Pancreas (tissue), 10 donors: ENCODE measurements at places on chromosomes 11 and 22. TPM values are rescaled to one million over a fixed set of nuclear protein-coding genes. Genes with fewer than 3 reads are reported as not detected.

MFRP gene
- total RNA-seq: not detected

PTH gene
- 0.20 TPM for total RNA-seq

TBX1 gene
- 0.20 TPM for total RNA-seq

OR52A1 gene
- total RNA-seq: not detected

FAM83F gene
- total RNA-seq: 17.5 TPM

MAPK12 gene
- 0.88 TPM for total RNA-seq

ASCL2 gene
- 0.25 TPM for total RNA-seq

CCDC87 gene
- 0.22 TPM for total RNA-seq

TTC28 gene
- total RNA-seq: 10.3 TPM

- no peak for DNase-seq
These were observed 54.3 kb downstream of the DDI1 start for GRCh38 chr11:104090767-104091166.

DNA sequence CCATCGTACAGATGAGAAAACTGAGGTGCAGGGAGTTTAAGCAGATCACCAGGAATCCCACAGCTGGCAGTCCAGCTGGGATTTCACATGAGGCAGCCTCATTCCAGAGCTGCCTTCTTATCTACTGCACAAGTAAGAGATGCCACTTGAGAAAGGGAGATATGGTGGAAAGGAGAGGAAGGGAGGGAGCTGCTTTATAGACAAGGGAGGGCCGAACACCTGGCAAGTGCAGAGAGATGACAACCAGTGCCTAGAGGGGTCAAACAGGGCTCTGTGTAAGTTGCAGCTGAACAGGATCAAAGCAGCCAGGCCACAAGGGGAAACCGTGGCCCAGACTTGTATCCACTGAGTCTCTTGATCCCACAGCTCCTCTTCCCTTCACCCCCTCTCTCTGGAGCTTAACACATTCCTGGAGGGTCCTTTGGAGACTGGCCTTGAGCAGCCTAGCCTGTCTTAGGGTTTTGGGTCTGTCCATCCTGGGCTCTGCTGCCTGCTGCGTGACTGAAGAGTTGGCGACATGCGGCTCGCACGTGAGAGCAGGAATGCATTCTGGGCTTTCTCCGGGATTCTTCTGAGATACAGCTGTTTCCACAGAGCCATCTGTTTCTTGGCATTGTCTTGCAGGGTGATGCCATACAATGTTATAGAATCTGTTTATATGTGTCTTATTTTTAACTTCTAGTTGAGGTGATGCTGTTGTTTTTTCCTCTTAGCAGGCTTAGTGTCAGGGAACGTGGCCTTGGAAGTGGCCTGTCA is 268.5 kb upstream of the SYN3 start:
- DNase-seq: no peak

GRCh38 chr11:69430566-69430965 is 50.9 kb upstream of the LINC01488 start:
- DNase-seq: no peak

DNA sequence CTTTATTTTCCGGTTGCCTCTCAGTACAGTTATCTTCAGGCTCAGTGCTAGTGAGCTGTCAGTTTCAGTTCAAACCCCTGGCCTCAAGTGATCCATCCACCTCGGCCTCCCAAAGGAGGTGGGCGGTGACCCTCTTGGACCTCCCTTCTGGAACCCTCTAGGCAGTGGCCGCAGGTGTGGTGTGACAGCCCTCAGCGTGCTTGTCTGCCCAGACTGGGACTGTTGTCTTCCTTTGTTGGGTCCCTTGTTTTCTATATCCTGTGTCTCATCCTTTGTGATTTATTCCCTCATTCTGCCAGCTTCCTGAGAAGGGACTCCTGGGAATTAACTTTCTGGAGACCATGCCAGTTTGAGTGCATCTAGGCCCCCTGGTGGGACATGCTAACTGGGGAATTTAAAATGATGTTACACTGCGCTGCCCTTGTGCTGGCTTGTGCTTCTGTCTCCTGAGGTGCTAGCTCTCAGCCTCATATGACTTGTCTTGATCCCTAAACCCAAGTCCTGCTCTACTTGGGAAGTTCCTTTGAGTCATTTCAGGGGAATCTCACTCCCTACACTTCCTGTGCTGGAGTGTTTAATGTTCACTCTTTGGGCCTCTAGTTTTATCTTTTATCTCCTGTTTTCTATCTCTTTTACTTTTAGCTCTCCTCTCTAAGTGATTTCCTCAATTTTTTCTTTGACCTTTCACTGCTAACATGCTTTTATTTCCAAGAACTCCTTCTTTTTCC is 19.4 kb downstream of the MED15 start:
- no peak for DNase-seq

- no peak for DNase-seq
These were observed 5.8 kb upstream of the CEP295 start for GRCh38 chr11:93655581-93656255.

DNA sequence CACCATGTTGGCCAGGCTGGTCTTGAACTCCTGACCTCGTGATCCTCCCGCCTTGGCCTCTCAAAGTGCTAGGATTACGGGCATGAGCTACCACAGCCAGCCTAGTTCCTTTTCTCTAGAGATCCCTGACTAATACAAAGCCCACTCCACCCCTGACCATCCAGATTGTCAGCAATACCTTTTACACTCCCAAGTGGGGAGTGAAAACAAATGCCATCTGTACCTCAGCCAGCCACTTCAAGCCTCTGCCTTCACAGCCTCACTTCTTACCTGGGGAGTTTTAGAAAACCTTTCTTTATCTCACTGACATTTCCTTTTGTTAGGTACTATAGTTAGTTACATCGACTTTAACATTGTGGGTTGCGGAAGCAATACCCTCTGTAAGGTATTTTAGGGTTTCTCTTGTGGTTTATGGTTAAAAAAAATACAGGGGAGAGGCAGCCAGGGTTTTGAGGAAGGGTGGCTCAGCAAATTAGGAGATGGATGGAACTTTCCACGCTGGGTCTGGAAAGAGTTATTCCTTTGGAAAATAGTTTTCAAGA is 8.9 kb downstream of the TOM1 start:
- DNase-seq: no peak

GRCh38 chr22:41028841-41029240 is 63.6 kb upstream of the EP300 start:
- DNase-seq: no peak

GRCh38 chr11:66743271-66743968 is 14.4 kb upstream of the SPTBN2 start:
- DNase-seq: no peak

- peak; percentile 90 for DNase-seq
These were observed at the start of gene SMARCB1 for GRCh38 chr22:23786752-23787599. Gene SMARCB1 (plus strand): TSS chr22:23786966. CDS start chr22:23787170, 204 bp downstream.

- DNase-seq: peak; percentile 77
These were observed 505 bp upstream of the TMEM132A start for GRCh38 chr11:60923800-60924109.

DNA sequence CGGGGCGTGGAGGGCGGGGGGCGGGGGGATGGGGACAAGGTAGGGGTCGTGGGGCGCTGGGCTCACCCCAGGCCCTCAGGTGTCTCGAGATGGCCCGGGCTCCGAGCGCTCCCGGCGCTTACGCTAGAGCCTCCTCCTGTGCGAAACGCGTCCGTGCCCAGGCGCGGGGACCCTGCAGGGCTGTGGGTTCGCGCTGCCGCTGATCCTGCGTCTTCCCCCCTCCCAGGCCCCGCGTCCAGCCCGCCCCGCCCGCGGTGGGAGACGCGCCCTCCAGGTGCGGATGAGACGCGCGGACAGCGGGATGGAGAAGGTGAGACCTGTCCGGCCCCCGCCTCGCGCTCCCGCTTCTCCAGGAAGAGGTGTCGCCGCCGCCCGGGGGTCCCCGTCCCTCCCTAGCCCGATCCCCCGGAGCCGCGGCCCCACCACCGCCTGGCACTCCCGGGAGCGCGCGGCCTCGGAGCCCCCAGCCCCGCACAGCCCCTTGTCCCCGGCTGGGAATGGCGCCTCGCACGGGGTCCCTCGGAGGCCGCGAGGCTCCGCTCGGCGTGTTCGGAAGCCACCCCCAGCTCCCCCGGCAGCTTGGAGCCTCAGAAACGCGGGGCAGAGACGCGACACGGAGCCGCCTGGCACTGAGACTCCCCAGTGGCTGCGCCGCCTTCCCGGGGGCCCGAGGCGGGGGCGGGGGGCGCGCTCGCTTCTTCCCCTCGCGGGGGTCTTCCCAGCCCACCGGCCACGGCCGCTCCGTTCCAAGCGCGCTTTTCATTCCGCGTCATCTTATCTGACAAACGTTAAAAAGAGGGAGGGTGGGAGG is 27.6 kb upstream of the TOLLIP start:
- peak; percentile 90 for DNase-seq

DNA sequence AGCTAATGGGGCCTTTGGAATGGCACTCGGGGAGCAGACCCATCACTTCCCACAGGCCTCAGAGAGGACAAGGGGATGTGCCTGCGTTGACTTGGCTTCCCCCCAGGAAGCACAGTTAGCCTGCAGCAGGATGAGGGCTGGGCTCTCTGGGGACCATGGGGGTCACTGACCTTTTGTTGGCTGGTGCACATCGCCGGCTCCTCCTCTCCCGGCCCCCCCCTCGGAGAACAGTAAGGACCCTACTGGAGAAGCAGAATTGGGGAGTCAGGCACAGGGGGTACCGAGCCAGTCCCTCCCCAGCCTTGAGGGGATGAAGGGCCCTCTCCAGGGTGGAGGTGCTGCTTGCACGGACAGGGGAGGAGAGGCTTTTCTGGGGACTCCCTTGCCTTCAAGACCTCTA is 32.8 kb downstream of the NRXN2 start:
- no peak for DNase-seq

- no peak for DNase-seq
These were observed 552.8 kb upstream of the CCDC179 start for GRCh38 chr11:23413057-23413456.

DNA sequence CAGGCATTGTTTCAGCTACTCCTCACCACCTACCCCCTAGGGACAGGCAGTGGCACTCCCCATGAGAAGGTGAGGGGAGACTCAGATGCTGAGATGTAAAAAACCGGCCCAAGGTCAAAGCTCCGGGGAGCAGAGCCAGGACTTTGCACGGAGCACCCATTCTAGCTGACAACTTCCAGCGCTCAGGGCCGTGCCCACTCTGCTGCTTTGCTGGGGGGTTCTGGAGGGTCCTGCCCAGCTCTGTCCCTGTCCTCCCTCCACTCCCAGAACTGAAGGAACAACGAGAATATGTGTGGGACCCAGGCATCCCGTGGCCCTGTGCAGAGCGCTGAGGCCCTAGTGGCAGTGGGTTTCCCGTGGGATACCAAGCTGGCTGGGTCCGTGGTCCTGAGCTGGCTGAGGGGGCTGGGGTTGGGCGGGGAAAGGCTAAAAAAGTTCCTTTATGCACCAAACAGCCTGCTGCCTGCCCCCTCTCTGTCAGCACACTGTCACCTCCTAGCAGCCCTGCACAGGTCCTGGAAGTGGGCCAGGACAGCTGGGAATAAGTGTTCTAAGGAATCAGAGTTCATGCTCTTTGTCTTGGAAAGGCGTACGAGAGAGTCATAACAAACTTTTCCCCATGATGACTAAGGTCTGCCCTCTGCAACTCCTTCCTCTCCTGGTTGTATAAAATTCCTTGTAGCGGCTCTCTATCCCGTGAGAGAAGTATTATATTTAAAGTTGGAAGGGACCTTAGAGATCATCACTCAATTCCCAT is 1.9 kb downstream of the MS4A10 start:
- DNase-seq: peak; percentile 31

GRCh38 chr11:63417174-63417852 is 47.7 kb downstream of the SLC22A9 start:
- no peak for DNase-seq

DNA sequence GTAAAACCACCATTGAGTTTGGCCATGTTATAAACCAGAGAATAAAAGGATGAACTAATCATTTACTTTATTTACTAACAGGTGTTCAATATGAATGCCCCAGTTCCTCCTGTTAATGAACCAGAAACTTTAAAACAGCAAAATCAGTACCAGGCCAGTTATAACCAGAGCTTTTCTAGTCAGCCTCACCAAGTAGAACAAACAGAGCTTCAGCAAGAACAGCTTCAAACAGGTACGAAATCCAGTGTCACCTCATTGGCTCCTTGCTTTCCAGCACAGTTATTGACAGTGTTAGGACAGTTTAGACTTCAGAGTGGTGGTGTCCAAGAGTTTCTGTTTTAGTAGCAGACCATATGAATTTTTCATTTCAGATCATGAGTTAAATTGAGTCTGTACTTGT is 13.6 kb upstream of the NAT10 start:
- DNase-seq: no peak

DNA sequence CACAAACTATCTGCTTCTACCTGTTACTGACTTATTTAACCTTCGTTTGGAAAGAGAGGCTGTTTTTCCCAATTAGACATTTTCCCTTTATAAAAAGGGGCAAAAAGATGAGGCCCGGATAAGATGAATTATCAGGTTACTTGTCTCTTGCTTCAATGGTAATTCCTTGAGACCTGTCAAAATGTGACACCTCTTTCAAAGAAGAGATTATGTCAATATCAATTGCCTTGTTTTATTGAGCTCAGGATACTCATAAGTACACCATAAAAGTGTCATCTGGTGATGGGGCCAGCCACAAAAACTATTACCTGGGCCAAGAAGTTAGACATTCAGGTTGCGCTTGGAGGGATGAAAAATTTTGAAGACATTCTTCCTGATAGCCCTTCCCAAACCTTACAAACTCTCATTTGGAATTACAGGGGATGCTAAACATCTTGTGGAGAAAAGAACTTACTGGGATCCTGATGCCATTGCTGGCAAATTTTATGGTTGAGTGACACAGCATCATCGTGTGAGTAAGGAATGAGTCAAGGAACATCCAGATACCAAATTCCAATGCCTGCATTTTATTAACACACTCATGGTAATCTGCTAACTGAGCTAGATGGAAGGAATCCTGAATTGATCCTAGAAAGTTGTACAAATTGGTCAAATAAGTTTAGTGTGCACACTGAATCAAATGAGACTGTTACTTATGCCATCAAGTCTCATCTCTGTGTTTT is 1071.2 kb downstream of the LRRC4C start:
- DNase-seq: no peak
